ENCODE measurements at places on chromosomes 16 and 17.
A peak's percentile ranks its signal among the peaks of the same experiment; 100 is the strongest.

- DNase-seq, result no peak
Observed at GRCh38 chr17:50265690-50266315, 8.5 kb upstream of the TMEM92 start.

GRCh38 chr16:60729051-60729450 lies 1307.2 kb downstream of the CDH8 start:
- no peak for DNase-seq

DNA sequence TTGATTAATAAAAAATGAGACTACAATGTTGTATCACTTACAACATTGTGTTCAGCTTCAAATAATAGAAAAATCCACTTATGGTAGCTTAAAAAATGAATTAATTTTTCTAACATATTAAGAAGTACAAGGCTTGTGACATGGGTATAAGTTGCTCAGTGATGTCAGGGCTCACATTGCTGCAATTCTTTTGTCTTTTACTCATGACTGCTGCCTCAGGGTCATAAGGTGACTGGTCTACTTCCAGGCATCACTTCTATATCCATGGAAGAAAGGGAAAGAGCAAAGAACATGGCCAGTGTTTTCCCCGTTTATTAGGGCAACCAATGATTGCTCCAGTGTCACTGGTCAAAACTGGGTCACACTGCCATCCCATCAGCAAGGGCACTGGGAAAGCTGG lies 295.3 kb downstream of the MAP2K4 start:
- no peak for DNase-seq

- no peak for DNase-seq
Observed at GRCh38 chr17:75679706-75680211, 12.6 kb downstream of the SAP30BP start.

GRCh38 chr16:4200000-4200780 lies 41.7 kb downstream of the SRL start:
- peak; percentile 75 for DNase-seq

GRCh38 chr16:66568355-66568754 lies 2.1 kb downstream of the CMTM1 start:
- no peak for DNase-seq

DNA sequence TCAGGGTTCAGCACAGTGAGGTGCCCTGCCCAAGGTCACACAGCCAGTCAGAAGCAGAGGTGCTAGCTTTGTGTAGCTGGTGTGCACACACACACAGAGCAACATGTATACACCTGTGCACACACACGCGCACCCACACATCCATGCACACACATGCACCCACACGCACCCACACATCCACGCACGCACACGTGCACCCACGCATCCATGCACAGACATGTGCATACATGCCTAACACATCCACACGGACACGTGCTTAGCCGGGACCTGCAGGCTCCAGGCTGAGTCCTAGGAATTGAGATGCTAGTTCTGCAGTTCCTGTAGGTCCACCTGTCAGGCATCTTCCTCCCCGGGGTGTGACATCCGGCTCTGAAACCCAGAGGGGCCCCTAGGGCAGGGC lies 13.0 kb upstream of the DPEP1 start:
- no peak for DNase-seq

DNA sequence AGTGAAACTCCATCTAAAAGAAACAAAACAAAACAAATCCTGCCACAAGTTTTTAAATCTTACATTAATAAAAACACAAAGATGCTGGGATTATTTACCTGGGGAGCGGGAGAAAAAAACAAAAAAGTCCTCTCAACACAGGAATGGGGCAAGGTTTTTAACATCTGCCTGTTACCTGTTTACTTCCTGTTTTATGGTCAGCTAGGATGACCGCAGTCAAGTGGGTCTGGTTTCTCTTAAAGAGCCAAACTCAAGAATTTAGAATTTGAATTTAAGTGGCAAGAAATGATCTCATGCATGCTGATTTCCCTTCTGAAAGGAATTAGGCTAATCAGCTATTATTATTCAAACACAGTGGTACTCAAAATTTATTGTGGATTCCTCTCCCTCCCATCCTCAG lies 39.7 kb upstream of the TBC1D3K start:
- DNase-seq, result no peak

- DNase-seq, result no peak
Observed at GRCh38 chr16:77037696-77038347, 153.2 kb upstream of the MON1B start.

- no peak for DNase-seq
Observed at GRCh38 chr16:88931373-88931900, 45.6 kb downstream of the CBFA2T3 start.

GRCh38 chr17:76365256-76365903 lies 11.7 kb upstream of the PRPSAP1 start:
- no peak for DNase-seq

DNA sequence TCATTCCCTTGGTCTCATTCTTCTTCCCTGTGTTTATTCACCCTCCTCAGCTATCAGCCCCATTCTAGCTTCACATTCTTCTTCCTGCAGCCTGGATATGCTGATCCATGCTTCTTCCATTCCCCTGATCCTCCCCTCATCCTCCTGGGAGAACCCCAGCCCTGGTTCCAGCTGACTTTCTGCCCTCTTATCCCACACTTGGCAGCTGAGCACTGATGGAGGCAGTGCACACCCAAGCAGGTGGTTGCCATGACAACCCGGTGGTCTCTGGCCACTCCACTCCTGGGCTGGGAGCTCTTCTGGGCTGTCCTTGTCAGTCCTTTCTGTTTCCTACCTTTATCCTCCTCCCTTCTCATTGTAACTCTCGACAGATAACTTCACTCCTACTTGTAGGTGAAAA lies 16.7 kb upstream of the TUBG2 start:
- DNase-seq, result no peak

DNA sequence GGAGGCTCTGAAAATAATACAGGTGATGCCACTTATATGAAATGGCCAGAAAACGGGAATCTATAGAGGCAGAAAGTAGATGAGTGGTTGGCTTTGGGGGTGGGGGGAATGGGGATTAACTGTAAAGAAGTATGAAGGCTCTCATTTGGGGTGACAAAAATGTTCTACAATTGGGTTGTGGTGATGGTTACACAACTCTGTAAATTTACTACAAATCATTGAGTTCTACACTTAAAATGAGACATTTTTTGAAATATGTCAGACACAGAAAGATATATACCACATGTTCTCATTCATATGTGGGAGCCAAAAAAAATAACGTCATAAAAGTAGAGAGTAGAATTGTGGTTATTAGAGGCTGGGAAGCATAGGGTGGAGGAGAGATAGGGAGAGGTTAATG lies 25.7 kb downstream of the ARHGAP17 start:
- no peak for DNase-seq

DNA sequence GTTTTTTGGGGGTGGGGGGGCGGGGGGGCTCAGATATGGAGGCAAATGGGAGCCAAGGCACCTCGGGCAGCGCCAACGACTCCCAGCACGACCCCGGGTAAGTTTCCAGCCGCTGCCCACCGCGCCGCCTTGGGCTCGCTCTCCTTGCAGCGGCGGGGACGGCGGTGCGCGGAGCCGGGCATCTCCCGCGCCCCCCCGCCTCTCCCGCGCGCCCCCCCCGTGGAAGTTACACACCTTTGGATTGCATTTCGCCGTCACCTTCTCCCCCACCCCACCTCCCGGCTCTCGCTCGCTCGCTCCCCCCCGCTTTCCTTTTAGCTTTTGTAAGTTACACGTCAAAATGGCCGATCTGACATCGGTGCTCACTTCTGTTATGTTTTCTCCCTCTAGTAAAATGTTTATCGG lies 387 bp downstream of the MSI2 start:
- DNase-seq, result peak; percentile 49

DNA sequence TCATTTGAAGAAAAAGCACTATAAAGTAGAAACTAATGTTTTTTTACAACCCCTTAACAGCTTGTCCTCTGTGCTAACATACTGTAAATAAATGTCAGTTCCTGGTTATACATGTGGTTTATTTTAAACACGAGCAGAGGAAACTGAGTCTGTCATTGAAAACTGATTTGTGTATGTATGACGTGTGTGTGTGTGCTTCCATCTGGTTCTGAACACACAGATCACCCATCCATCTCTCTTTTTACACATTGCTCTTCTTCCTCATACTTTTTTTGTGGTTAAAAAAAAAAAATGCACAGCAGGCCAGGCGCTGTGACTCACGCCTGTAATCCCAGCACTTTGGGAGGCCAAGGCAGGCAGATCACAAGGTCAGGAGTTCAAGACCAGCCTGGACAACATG lies 49.5 kb downstream of the ZNF423 start:
- no peak for DNase-seq

- DNase-seq, result no peak
Observed at GRCh38 chr17:66636111-66636510, 198.8 kb upstream of the CACNG5 start.

DNA sequence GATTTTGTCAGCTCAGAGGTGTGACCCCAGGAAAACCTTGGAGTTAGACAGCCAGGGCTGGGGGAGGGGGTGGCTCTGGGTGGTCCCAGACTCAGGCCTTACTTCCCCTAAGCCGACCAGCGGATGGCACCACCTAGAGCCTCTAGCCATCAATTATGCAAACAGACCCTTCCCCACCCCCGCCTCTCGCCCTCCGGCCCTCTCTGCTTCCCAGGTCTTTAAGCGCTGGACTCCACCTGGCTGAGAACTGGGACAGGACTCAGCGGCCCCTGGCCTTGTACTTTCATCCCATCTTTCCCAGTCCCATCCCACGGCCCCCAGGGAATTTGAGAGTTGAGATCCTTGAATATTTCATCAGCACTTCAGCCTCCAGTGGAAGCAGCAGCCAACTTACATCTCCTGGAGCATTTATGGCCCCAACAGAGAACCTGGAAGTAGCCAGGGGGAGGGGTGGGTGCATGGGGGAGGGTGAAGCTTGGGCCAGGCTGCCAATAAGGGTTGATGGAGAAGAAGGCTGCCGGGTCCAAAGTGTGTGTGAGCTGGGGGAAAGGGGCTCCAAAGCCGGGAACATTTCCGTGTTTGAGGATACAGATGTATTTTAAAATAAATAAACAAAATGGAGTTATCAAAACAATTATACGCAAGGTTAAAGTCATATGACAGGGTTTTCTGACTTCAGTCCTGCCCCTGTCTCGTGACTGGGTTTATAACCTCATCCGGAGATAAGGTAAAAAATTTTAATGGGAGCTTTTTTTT lies 7.5 kb upstream of the JUP start:
- no peak for DNase-seq

- peak; percentile 77 for DNase-seq
Observed at GRCh38 chr17:65455972-65456343, 105.5 kb downstream of the AXIN2 start.

DNA sequence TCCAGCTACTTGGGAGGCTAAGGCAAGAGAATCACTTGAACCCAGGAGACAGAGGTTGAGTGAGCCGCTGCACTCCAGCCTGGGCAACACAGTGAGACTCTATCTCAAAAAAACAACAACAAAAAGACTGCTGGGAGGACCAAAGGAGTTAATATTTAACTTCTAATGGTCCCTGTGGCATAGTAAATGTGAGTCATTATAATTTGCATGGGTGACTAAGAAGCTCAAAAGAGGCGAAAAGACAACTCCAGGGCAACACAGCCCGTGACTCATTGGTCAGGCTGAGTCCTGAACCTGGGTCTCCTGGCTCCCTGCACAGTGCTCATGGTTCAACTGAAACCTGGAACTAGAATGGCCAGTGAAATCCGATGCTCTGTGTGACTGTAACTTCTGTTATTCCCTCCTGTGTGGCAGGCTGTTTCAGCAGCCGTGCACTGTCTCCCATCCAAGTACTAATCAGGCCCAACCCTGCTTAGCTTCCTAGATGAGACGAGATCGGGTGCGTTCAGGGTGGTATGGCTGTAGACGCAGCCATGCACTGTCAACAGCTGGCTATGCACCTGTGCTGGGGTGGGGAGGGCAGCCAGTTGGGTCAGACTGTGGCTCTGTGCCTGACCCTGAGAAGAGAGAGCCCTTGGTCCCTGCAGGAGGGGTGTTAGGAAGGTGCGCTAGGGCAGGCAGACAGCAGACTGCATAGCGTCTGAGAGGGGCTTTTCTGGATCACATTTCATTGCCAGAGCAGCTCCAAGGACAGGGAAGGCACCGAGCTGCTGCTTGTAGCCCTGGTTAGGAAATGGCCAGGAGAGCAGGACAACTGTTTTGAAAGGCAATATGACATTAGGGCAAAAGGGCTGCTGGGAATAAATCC lies 14.5 kb upstream of the GPRC5C start:
- DNase-seq, result peak; percentile 51

DNA sequence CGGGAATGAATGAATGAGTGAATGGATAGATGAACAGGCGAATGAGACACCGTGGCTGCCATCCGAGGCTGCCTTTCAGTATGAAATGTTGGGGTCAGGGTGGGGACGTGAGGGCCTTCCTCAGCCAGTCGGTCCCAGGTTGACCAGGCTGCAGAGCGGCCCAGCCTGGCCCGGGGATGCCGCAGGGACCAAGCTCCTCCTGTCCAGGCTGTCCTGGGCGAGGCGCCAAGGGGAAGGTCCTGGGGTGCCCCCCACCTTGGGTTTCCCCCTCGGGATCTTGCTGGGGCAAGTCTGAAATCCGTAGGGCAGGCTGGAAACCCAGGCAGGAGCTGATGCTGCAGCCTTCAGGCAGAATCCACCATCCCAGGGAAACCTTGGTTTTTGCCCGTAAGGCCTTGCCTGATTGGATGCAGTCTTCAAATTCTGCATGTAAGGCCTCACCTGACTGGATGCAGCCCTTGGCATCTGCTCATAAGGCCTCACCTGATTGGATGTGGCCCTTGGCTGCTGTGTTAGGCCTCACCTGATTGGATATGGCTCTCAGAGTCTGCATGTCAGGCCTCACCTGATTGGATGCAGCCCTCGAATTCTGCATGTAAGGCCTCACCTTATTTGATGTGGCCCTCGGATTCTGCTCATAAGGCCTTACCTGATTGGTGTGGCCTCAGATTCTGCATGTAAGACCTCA lies 61.7 kb upstream of the ZNF469 start:
- DNase-seq, result no peak

GRCh38 chr17:47870056-47870455 lies 19.1 kb upstream of the SP6 start:
- DNase-seq, result no peak

- DNase-seq, result peak; percentile 17
Observed at GRCh38 chr16:62445909-62446308, 409.7 kb upstream of the CDH8 start.

DNA sequence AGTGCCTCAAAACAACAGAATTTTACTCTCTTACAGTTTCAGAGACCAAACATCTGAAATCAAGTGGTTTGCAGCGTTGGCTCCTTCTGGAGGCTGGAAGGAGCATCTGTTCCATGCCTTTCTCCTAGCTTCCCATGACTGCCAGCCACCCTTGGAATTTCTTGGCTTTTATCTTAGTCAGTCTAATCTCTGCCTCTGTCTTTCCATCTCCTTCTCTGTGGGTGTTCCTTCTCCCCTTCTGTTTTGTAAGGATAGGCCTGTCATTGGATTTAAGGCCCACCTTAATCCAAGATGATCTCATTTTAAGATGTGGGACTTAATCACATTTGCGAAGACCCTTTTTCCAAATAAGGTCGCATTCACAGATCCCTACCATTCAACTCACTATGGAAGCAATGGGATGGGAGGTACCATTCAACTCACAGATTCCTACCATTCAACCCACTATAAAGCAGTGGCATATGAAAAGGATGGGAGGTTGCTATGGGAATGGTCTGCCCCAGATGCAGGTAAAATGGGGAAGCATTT lies 321.8 kb downstream of the WWOX start:
- DNase-seq, result no peak

Measured in muscle of leg (tissue), 16 donors.